ENCODE measurements at places on chromosomes 7 and 10. TPM values are rescaled to one million over a fixed set of nuclear protein-coding genes. Genes with fewer than 3 reads are reported as not detected.
A peak's percentile ranks its signal among the peaks of the same experiment; 100 is the strongest.

The CRHR2 gene
- 0.19 TPM for total RNA-seq

The AUTS2 gene
- 28.1 TPM for total RNA-seq

The TMEM213 gene
- total RNA-seq: not detected

The BTBD16 gene
- total RNA-seq: not detected

The KIAA1217 gene
- 74.8 TPM for total RNA-seq

The ZPBP gene
- not detected for total RNA-seq

DNA sequence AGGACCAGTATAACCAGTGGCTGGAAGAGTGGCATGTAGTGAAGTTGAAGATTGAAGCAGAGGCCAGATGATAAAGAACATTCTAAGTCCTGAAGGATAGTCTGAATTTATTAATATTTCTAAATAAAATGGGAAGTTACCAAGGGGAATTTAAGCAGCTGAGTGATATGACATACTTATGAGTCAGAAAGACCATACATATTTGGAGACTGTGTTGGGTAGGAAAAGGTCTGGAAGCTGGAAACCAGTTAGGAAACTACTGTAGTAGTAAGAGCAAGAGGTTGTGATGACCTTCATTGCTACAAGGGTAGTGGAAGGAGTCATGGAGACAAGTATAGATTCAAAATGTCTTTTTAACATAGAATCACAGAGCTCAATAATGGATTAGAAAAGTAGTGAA is 752.3 kb downstream of the SUGCT start:
- DNase-seq: no peak

GRCh38 chr10:71924771-71925170 is 39.4 kb upstream of the CHST3 start:
- no peak for DNase-seq

DNA sequence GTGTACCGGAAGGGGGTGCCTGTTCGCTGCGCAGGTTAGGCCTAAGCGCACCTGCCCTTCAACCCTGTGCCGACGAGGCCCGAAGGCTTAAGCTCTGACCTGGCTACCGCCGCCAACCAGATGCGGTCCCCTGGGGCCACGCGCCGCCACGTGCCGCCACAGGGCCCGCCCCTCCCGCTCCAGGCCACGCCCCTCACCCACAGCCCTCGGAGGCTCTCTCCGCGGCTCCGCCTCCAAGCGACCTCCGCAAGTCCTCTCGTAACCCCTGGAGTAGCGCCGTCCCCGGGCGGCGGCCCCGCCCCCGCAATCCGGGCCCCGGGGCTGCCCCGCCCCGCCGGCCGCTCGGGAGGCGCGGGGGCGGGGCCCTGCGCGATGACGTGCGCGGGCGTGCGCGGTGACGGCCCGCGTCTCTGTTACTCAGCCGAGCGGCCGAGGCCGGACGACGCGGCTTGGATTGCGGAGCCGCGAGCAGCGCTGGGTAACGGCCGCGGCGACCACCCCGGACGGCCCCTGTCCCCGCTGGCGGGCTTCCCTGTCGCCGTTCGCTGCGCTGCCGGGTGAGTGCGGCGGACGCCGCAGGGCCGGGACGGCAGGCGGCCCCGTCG is at the start of gene MAPK8:
TSS of gene MAPK8 (plus strand) at position 413 of the 605 bp plus-strand sequence. CDS start 94,984 bp downstream, outside the sequence.
- peak; percentile 98 for DNase-seq

Measured in mesenteric fat pad (tissue), 1 donor.